ENCODE measurements at places on chromosomes 2 and 18.

DNA sequence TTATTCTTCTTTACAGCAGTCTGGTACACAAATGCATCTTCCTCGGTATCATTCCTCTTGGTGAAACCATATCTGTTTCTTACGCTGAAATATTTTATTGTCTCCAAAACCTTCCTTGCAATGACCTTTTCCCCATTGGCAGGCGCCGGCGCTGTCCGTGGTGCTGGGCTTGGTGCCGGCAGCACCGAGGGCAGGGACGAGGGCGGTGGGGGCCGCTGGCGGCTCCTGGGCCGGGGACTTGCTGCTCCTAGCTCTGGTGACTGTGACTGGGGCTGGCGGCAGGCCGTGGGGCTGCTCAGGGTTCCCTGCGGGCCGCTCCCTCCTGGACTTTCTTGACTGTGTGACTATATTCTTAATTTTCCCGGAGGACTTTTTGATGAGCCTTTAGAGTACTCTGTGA lies 72.5 kb downstream of the GPR39 start:
- DNase-seq, result peak; percentile 64

DNA sequence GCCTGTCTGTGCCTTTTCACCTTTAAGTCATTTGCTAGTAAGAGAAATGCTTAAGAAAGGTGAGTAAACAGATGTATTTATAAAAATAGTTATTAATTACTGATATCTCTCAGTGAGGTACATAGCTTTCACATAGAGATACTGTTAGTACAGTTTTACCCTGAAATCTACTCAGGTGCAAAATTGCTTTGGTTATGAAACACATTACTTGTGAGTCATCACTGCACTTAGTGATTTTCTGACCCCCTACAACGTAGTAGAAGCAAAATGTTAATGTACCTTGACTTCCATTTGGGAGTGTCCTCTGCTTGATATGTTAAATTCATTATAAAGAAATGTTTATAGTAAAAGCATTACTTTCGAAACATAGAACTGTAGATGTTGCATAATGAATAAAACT lies 6.5 kb downstream of the GLS start:
- no peak for DNase-seq

DNA sequence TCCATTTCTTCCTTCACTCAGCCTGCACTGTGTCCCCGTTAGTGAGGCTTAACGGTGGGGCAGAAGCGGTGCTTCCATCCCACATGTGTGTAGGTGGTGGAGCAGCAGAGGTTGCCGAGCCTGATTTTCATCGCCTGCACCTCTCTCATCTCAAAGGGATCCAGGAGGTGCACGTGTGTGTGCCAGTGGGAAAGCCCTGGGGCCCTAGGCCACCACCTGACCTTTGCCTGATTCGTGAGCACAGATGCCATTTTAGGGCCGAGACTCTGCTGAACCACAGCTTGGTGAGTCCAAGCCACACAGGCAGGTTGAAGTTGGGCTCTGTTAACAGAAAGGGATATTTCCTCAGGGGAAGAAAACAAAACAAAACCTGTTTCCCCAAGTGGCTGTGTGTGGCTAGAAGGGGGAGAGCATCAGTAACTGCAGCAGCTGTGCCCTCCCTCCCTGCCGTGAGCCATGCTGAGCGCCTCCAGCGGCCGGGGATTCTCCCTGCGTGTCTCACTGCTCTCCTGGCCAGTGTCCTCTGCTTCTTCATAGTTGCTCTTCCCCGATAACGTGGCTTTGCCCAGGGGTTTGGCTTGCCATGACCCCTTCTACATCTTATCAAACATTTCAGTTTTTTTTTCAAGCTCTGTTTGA lies 81.5 kb downstream of the MAPRE2 start:
- DNase-seq, result no peak

DNA sequence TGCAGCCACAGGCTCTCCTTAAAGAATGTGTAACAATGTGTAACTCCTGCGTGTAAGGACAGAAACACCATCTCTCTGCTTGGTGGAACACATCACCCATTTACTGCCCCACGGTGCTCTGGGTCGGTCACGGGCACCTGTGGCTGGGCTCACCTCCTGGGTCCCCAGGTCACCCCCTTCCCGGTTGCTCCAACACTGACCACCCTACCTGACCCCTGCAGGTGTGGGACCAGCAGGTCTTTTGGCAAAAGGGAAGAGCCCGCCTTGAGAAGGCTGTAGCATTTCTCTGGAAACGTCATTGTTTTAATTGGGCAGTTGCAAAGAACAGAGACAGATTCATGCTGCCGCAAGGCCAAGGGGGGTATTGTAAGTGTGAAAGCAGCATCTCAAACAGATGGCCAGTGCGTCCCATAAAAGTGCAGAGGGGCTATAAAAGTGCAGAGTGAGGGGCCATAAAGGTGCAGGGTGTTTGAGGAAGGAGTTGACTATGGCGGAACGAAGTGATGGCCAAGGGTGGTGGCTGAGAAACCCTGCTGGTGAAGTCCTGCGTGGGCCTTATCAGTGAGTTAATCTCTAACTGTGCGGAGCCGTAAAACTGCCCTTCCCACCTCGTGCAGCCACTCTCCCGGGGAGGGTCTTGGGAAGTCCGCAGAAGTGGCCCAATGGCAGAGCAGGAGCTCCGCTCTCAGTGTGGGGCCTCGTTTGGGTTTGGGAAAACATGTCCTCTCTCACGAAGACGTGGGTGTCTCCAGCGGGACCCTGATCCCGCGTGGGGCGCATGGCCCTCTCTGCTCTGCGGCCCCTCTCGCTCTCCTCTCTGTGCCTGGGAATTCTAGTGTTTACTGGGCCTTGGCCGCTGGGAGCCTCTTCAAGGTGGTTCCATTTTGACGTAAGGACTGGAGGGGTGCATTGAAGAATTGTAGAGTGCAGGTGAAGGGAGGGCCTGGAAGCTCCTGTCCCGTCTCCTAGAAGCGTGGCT lies 13.7 kb upstream of the NEU4 start:
- no peak for DNase-seq

DNA sequence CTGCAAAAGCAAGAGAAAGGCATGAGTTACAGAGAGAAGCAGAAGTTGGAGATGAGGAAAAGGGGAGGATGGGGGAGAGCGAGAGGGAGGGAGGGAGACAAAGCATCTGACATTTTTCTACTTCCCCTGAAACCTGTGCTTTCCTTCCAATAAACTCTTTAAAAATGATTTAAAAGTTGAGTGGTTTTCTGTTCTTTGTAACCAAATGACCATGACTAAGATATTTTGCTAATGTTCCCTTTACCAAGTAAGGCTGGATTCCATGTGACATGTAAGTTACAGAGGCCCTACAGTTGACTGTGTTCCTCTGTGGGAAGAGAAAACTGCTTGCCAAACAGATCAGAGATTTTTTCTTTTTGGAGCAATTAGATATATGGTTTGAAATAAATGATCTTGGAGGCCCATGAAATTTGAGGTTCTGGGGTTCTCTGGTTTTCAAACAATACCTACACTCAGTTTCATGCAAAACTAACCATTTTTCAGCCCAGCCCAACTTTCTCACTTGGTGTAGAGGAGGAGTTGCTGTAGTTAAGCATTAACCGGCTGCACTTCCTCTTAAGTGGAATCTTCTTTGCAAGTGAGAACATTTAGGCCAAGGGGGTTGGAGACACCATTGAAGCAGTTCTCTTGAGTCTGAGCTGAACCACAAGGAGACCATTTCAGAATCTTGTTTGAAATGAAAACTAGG lies 34.5 kb downstream of the INSIG2 start:
- no peak for DNase-seq

GRCh38 chr2:54030806-54031205 lies 60.0 kb upstream of the PSME4 start:
- DNase-seq, result no peak

DNA sequence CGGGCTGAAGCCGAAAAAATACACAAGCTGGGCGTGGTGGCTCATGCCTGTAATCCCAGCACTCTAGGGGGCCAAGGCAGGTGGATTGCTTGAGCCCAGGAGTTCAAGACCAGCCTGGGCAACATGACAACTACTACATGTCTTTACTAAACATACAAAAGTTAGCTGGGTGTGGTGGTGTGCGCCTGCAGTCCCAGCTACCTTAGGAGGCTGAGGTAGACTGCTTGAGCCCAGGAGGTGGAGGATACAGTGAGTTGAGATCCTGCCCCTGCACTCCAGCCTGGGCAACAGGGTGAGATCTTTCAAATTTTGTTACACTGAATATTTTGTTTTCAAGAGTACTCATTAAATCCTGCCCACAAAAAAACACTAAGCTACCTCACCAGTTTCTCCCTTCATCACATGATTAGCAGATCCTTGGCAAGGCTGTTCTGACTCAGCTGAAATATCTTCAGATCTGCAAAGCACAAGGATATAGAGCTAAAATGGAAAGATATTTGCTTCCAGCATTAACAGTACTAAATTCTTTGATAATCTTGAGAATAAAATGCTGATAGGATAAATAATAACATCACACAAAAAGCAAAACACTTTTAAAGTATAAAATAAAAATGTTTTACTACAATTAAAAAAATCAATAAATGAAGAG lies 28.2 kb upstream of the MCM6 start:
- no peak for DNase-seq

DNA sequence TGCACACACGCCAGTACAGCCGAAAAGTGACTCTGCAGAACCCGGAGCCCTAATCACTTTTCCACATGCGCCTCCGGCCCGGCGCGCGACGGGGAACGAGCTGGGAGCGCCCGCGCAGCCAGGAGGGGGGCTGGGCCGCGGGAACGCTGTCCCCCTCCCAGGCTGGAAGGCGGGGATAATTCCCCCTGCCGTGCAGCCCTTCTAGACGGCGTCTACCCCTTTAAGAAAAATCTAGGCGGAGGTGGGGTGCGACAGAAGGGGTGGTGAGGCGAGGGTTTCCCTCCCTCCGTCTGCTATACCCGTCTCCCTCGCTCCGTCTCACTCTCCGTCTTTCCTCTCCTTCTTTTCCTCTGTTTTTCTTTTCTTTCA lies 2.4 kb downstream of the CYP26B1 start:
- peak; percentile 86 for DNase-seq

- no peak for DNase-seq
These were observed 56.1 kb upstream of the ASAP2 start for GRCh38 chr2:9150568-9150900.

DNA sequence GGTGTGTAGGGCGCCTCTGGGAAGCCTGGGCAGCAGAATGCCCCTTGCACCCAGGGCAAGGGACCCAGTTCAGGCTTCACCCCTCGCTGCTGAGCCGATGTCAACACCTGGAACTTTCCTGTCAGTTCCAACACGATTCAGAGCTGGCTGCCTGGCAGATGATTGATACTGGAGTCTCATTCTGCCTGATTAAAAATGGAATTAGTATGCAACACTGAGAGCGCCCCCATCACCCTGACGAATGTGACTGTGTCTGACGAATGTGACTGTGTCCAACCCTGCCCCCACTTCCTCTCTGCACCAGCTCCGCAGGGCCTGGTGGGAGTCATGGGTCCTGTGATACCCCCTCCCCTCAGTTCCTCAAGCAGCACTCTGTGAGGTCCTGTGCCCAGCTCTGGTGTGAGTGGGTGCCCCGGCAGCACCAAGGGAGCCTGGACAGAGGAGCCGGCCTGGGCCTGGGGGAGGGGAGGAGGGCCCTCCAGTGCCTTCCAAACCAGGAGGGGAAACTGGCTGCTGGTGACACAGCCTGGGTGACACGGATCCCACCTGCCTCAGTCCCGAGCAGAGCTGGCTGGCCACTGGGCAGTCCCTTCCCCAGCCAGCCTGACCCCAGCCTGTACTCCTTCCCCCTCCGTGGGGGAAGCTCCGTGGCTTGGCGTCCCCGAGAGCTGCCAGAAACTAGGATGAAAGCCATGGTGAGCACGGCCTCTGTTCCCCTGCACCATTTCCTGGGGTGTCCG lies 41.4 kb upstream of the ALPP start:
- DNase-seq, result no peak

- no peak for DNase-seq
These were observed 1248.9 kb upstream of the CHAC2 start for GRCh38 chr2:52518678-52519077.

All from urothelium cell line (cell line).